Osteocyte (in vitro differentiated cells): ENCODE measurements at places on chromosomes 2 and 18.

DNA sequence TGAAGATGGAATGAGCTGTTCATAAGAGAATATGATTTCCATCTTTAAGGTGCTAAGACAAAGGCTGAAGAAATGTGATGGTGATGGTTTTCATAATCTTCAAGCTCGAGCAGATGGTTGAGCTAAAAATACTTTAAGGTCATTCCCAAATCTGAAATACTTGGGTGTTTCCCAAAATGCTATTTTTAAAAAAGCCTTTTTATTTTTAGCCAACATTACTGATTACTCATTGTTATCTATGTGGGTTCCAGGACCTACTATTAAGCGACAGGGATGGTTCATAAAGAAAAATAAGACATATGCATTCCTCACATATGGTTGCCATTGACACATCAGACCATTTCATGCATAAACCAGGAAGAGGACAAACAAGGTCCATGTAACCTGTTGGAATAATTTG lies 298.5 kb downstream of the PLCL1 start:
- no peak for DNase-seq

GRCh38 chr2:62928015-62928414 lies 122.6 kb upstream of the OTX1 start:
- no peak for DNase-seq

- no peak for DNase-seq
These were observed 129.8 kb downstream of the RAPGEF4 start for GRCh38 chr2:172865422-172865821.

DNA sequence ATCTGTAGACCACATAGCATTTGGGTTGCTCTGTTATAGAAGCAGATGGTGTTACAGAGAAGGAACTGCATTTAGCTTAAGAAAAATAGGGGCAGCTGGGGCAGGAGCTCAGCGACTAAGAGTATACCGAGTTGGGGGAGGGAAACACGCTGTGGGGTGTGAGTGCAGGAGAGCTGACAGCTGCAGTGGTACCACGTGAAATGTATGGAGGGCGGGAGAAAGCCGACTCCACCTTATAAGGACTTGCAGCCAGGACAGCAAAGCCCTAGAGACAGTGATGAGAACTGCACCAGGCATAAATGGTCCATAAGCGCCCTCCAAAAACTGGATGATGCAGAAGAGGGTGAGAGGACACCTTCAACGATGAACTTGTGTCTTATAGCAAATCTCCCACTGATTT lies 237.6 kb downstream of the PRKCE start:
- no peak for DNase-seq

DNA sequence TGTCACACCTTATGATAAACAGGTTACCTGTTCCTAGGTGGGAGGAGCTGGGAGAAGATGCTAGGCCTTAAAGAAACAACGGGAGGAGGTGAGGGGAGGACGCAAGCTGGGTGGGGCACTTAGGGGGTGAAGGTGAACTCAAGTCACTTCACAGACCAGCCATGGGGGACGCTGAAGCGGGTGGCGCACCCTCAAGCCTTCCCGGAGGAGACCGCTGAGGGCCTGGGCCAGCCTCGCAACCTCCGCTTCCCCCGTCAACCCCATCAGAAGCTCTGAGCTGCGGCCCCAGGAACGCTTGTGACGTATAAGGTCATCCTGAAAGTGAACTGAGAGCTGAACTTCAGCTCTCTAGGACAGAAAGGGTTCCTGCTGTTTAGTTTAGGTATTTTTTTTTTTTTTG lies 133.5 kb downstream of the MBP start:
- DNase-seq, result no peak

GRCh38 chr18:23926571-23926970 lies 88.0 kb upstream of the TTC39C start:
- DNase-seq, result no peak

DNA sequence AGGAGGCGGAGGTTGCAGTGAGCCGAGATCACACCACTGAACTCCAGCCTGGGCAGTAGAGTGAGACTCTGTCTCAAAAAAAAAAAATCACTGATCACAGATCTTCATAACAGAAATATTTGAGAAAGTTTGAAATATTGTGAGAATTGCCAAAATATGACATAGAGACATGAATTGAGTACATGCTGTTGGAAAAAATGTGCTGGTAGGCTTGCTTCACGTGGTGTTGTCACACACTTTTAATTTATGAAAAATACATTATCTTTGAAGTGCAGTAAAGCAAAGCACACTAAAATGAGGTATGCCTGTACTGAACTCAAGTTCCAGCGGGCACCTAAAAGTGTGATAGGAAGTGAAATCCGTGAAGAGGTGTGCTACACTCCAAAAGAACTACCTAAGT lies 152.6 kb downstream of the TMEFF2 start:
- DNase-seq, result no peak

DNA sequence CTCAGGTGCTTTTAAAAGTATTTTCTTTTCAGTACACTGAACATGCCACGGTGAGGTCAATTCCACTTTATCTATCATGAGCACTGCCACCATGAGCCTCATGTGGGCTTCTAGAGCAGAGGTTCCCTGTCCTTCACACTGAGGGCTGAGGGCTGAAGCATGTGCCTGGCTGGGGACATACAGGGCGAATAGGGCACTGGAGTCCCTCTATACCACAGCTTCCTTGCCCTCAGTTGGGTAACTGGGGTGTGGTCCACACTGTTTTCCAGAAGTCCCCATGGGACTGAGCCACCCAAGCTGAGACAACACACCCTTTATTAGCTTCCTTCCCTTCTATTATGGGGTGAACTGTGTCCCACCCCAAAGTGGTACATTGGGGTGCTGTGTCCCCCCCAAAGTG lies 172.2 kb upstream of the ID2 start:
- DNase-seq, result no peak

GRCh38 chr2:113200736-113201490 lies 27.1 kb downstream of the PSD4 start:
- no peak for DNase-seq

DNA sequence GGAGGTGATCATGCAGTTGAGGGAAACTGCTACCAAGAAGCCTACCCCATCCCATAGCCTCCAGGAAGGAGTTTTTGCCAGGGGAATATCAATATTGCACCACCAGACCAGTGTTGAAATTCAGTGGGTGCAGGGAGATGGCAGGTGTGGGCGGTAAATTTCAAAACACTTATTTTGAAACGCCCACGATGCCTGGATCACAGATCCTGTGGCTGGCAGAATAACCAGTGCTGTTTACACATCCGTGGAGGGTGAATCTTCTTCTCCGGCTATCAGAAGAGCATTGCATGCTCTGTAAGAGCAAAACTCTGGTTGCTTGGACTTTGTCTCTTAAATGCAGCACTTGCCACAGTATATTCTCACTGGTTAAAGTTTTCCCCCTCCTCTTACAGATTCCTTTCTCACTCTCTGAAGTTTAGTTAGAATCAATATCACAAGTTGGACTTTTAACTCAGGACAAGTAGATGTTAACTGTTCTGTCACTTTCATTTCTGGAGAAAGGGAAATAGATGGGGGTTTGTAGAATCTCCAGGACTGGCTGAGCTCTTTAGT lies 70.5 kb upstream of the ZCCHC2 start:
- peak; percentile 56 for DNase-seq
